Stimulated activated CD8-positive, alpha-beta memory T cell treated with anti-CD3 and anti-CD28 coated beads, Interleukin-12 subunit alpha, Interleukin-12 subunit beta, amount 100 ng/mL, for 4 hours (primary cell): ENCODE measurements at places on chromosomes 2 and 18.

DNA sequence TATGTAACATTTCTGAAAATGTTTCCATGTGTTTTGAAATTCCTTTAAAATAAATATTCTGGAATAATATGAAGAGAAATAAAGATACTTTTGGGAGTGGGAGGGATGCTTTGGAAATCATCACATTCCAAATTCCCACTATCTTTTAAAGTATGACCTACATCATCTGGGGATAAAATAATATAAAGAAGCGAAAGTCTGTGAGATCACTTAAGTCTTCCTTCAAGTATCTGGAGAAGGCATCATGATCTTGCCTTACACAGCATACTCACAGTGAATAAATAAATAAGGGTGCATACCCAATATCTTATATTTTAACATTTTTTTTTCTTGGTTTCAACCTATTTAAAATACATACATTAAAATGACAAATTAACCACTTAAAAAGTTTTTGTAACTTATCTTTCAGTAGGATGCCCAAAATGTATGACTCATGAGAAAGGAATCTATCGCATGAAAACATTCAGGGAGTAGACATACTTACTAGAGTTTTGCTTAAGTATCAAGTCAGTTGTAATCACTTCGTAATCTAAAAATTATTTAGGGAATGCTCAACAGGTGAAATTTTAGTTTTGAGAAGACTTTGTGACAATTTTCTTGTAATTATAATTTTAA is 248.3 kb upstream of the COL3A1 start:
- DNase-seq = no peak

DNA sequence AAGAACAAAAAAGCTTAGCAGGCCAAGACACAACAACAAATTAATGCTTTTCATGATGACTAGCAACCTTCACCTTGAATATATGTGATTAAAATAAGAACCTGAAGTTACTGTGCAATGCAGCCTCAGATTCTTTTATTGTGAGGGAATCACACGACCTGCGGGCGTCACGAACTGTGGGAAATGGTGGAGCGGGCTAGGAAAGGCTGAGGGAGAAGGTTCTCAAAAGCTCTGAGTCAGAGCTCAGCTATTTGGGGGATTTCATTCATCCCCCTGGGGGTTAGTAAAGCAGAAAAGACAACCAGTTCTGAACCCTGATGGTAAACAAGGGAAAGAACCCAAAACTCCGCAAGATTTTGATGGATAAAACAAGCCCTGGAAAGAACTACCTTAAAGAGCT is 89.3 kb upstream of the NCKAP5 start:
- DNase-seq = no peak

GRCh38 chr2:219120082-219120481 is 40.5 kb downstream of the NHEJ1 start:
- DNase-seq = no peak

GRCh38 chr2:189763908-189764661 is 1.5 kb upstream of the OSGEPL1 start:
- DNase-seq = no peak

- no peak for DNase-seq
Measured at GRCh38 chr18:58618822-58619595, 9.9 kb downstream of the ALPK2 start.

DNA sequence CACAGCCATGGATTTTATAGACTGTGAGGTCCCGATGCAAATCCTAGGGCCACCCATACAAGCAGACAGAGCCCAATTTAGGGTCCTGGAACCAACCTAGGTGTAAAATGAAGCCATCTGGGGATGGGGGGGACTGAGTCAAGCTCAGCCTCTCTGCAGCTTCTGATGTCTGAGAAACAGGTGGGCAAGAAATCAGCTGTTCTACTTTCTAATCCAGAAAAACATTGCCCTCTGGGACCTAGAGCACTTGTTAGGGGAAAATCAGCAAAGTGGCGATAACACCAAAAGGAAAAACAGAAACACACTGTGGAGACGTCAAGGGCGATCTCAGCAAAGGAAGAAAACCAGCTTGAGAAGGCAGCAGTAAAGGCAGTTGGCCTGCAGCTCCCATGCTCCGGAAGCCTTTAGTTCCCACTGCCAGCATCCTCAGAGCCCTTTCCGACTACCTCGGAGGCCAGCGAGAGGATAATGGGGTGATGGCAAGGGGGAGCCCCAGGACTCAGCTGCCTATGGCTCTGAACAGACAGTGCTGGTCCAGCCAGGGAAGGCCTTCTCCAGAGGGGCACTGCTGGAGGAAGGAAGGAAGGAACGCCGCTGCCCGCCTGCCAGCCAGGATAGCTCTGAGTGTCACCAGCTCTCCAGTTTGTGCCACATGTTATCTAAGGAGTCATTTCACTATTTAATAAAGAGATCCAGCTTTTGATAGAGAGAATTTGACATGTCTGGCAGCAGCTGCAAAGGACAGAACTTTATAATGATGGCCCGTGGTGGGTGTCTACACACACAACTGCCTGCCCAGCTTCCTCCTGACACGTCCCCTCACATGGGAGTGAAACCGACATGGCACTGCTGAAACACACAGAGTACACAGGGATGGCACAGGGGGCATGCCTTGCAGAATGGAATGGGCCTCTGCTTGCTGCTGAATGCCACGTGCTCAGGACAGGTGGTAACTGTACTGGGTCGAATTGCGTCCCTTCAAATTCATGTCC is 37.7 kb downstream of the HS1BP3 start:
- no peak for DNase-seq

- no peak for DNase-seq
Measured at GRCh38 chr2:227474410-227474809, 2.5 kb downstream of the AGFG1 start.

- no peak for DNase-seq
Measured at GRCh38 chr2:24352664-24353063, 7.7 kb downstream of the ITSN2 start.

GRCh38 chr2:36819095-36819711 is 122.7 kb downstream of the VIT start:
- no peak for DNase-seq

GRCh38 chr2:215728504-215729065 is 284.8 kb downstream of the MREG start:
- no peak for DNase-seq

DNA sequence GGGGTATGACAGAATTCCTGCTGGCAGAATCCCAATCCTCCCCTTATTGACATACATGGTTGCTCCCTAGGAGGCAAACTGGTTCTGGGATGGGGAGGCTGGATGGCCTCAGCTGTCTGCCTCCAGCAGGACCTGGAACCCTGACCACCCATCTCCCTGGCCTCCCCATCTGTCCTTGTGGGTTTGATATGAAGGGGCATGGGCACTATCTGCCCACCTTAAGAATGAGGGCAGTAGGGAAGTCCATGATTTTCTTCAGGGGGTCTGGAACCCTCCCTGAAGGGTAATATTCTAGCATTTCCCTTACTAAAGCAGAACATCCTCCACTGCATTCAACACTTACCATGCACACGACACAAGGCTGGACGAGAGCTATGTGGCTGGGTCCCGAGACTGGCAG is 113.6 kb downstream of the VAPA start:
- no peak for DNase-seq

DNA sequence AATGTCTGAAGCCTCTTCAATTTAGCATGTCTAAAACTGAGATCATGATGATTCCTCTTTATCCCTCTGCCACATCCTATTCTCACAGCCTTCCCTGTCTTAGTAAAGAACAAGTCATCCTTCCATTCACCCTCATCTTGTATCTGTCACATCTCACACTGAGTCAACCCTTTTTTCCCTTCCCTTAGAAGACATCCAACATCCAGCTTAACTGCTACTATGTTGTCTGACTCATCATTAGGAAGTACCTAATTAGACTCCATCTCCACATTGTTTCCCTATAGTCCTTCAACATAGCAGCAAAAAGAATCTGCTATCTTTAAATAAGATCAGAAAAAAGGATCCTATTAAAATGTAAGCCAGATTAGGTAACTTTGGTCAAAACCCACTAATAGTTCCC is 85.2 kb upstream of the GRB14 start:
- DNase-seq = no peak

DNA sequence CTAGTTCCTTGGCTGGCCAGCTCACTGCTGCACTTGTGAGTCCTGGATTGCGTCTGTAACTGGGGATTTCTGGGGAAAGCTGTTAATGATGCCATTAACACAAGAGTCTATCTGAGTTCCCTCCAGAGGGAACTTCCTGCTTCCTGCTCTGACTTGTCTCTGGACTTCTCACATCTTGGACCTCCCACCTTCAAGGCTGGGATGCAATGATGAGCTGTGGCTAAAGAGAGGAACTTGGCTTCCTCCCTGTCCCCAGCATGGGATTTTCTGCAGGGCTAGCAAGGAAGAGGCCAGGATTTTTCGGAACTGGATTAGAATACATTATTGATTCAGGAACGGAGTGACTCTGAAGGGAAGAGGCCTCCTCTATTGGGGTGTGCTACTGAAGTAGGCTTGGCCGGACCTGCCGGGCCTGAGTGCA is 155.5 kb downstream of the CLIP4 start:
- no peak for DNase-seq

DNA sequence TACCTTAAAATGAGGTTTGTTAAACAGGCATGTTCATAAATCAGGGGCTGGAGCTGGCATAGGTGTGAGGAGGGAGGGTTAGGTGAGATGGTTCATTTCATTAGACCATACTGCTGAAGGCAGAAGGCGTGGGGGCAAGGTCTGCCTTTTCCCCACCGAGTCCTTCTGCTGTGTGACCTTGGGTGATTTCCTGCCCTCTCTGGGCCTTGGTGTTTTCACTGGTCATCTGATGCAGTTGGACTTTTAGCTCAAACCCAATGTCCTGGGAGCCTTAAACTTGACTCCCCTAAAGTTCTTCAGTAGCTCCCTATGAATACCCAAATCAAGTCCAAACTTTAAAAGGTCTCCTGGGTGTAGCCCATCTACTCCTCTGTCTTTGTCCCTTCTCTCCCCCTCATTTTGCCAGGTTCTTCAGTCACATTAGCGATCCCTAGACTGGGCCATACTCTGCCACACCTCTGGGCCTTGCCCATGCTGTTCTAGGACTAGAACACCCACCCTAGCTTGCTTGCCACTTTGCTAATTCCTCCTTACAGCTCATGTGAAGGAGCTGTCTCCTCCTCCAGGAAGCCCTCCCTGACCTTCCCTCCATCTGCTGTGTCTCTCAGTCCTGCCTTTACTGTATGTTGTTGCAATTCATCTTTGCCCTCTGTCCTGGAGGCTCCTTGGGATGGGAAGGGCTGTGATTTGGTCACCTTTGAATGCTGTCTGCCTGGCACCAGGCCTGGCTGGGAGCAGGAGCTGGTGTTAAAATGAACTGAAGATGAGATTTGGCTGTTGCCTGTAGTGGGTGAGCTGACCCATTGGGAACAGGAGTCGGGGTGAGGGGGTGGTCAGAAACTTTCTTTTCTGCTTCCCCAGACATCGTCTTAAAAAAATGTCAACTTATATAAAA is 85.4 kb upstream of the HS6ST1 start:
- no peak for DNase-seq

GRCh38 chr18:47420130-47420529 is 168.7 kb upstream of the SKOR2 start:
- DNase-seq = no peak

- DNase-seq = no peak
Measured at GRCh38 chr2:228180181-228181097, 1.0 kb downstream of the SPHKAP start.

GRCh38 chr2:162327806-162328205 is 9.3 kb upstream of the IFIH1 start:
- DNase-seq = no peak

- DNase-seq = no peak
Measured at GRCh38 chr2:8794923-8795825, 42.2 kb downstream of the KIDINS220 start.

DNA sequence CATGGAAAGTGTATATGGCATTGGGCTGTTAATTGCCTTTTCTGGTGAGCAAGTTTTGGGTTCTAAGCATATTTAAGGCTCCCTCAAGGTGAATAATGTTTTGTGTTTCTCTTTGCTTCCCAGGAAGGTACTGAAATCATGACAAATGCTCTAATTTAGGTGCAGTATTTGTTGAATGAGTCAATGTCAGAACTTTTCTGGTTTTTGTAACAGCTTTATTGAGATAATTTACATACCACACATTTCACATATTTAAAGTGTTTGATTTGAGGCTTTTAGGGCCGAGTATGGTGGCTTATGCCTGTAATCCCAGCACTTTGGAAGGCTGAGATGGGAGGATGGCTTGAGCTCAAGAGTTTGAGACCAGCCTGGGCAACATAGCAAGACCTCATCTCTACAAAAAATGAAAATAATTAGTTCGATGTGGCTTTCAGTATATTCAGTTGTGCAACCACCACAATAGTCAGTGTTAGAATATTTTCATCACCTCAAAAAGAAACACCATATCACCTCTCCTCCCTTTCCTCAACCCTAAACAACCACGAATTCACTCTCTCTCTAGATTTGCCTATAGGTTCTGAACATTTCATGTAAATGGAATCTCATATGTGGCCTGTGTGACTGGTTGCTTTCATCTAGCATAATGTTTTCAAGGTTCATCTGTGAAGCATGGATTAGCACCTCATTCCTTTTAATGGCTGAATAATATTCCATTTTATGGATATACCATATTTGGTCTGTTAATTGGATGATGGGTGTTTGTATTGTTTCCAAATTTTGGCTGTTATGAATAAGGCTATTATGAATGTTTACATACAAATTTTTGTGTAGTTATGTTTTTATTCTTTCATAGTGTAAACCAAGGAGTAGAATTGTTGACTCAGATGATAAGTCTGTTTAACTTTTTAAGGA is 54.9 kb downstream of the MGAT5 start:
- no peak for DNase-seq

DNA sequence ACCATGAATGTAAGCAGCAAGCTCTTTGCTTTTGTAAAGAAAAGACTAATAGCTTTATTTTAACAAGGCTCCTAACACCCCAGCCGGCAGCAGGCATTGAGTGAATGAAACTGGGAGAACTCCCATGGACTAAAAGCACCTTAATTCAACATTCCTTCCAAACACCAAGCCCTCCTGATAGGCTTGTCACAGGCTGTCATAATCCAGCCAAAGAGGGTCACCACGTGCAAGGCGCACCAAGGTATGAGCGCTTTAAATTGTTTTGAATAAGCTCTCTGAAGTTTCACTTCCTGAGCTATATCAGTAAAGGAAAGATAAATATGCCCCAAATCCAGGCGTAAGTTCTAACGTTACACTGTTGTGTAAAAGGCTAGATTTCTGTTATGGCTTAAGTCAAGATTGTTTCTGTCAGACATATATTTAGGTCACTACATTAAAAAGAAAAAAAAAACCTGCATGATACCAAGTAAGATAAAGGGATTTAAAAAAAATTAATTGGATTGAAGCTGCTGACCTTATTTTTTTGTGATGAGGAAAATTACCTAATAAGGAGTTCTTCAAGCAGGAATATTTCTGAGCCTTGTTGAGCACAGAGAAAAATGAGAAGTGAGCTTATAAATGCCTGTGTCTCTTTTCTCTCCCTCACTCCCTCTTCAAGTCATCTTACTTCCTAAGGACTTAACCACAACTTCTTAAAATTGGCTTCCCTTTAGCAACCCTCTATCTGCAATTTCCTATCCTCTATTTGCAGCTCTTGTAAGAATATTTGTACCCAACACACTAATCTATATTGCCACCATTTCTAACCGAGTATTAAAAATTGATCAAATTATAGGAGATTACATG is 136.1 kb upstream of the NRP2 start:
- no peak for DNase-seq

GRCh38 chr2:10328670-10329579 is 26.2 kb downstream of the HPCAL1 start:
- no peak for DNase-seq

GRCh38 chr2:98157557-98157956 is 70.6 kb downstream of the VWA3B start:
- no peak for DNase-seq

GRCh38 chr2:174247474-174248186 is 702 bp downstream of the OLA1 start:
- DNase-seq = no peak
